ENCODE measurements at places on chromosomes 7 and 10.

- no peak for DNase-seq
Observed at GRCh38 chr10:43944381-43945093, 295.9 kb upstream of the ZNF32 start.

GRCh38 chr10:1166828-1167275, 110.7 kb downstream of the WDR37 start:
- DNase-seq = no peak

DNA sequence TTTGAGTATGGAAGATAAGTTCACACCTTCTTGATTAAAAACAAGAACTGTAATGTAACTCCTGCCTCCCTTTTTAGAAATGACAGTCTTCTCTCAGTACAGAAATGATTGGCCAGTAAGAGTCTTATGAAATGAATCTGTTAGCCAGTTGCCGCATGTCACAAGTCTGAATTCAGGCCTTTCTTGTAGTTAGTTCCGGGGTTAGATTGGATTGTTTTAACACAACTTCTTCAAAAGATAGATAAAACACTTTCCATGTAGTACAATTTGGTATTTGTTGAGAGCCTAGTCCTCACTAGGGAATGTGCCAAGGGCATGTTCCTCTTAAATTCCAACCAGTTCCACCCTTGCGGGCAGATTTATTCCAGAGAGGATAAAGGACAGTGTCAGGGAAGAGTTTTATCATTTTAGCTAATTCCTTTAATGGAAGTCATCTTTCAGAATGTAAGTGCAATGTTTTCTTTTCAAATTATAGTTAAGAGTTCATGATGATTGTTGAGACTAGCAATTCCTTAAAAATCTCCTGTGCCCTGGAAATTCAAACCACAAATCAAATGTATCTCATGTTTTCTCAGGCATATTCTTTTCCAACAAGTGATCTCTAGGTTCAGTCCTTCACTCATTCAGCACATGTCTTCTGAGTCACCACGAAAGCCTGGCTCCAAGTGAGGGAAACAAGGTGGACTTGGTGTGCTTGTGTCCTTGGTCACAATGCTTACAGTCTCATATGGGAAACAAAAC, 4.1 kb downstream of the FHIP2A start:
- no peak for DNase-seq

- no peak for DNase-seq
Observed at GRCh38 chr10:49150426-49150825, 16.6 kb upstream of the FAM170B start.

- no peak for DNase-seq
Observed at GRCh38 chr10:43318976-43319960, 52.2 kb upstream of the FXYD4 start.

- DNase-seq = no peak
Observed at GRCh38 chr10:1057106-1057657, 997 bp downstream of the WDR37 start.

DNA sequence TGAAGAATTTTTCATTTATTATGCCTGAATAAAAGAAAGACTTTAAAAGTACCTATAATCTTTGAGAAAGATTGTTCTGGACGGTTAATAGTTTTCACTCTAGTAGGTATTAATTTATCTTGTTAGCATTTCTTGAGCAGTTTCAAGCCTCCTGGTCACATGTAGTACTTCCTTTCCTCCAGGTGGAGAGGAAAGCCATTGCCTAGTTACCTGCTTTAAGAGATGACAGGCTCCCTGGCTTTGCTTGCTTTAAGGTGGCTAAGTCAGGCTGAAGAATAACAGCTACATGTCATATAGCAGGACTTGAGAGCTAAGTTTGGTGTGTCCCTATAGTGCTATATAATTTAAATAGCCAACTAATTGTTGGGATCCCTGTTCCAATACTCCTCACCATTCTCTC, 160.2 kb downstream of the CDK14 start:
- no peak for DNase-seq

- no peak for DNase-seq
Observed at GRCh38 chr10:70674560-70675495, 2.5 kb downstream of the ADAMTS14 start.

DNA sequence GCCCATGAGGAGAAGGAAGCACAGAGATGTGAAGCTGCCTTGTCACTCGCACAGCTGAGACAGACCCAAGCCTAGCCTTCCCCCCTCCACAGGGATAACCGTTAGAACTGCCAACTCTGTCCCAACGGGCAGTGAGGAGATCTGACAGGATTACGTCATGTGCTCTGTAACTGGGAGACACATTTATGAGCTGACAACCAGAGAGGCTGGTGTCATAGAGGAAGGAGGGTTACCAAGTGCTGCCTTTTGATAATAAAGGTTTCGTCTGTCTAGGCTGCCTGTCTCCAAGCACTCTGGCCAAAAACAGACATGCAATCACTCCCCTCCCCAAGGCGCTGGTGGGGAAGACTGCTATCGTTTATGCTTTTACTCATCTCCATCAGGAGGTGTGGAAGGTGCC, 165.9 kb downstream of the PLXNA4 start:
- DNase-seq = no peak

DNA sequence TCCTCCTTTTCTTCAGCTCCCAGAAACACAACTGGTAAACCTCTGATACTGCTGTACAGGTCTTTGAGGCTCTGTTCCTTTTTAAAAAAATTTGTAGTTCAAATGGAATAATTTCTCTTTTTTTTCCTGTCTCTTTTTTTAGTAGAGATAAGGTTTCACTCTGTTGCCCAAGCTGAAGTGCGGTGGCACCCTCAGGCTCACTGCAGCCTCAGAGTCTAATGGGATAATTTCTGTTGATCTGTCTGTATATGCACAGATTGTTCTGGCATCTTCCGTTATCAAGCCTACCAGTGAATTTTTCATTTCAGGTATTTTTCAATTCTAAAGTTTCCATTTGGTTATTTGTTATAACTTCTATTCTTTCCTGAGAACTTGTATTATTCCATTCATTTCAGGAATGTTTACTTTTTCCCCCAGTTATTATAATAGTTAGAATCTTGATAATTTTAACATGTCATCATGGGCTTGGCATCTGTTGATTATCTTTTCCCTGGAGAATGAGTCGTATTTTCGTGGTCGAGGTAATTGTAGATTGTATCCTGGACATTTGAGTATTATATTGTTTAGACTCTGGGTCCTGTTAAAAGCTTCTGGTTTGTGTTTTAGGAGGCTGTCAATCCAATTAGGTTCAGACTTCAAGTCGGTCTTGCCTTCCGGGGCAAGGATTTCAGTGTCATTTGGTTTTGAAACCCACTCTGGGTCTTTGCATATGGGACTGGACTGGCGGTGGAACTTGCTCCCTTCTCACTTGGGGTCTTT, 24.5 kb downstream of the CRCP start:
- no peak for DNase-seq

DNA sequence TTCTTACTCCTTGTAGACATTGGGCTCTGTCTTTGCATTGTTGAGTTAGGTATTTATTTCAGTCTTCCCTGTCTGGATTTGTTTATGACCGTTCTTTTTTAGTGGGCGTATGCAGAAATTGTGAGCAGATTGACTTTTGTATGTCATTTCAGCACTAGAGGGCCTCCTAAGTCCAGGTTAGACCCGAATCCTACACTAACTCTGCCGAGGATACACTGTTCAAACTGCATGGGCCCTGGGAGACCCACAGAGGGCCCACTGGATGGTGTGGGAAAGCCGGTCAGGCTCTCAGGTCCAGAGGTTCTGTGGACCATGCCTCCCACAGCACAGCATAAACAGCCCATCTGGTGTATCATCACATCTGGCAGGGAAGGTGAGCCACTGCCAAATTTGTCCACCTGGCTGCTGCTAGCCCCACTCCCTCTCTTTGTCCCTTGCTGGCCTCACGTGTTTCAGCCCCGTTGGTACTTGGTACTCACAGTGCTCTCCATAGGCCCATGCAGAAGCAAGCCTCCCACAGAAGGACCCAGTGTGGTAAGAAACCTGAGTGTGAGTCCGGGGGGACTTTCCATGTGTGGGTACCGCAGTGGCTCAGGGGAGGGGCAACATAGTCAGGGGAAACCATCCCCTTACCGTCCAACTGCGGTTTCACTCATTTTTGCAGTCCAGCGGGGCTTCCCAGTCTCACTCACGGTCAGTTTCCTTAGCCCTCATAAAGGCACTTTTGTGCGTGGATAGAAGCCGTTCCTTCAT, 112.8 kb downstream of the APBB1IP start:
- no peak for DNase-seq

DNA sequence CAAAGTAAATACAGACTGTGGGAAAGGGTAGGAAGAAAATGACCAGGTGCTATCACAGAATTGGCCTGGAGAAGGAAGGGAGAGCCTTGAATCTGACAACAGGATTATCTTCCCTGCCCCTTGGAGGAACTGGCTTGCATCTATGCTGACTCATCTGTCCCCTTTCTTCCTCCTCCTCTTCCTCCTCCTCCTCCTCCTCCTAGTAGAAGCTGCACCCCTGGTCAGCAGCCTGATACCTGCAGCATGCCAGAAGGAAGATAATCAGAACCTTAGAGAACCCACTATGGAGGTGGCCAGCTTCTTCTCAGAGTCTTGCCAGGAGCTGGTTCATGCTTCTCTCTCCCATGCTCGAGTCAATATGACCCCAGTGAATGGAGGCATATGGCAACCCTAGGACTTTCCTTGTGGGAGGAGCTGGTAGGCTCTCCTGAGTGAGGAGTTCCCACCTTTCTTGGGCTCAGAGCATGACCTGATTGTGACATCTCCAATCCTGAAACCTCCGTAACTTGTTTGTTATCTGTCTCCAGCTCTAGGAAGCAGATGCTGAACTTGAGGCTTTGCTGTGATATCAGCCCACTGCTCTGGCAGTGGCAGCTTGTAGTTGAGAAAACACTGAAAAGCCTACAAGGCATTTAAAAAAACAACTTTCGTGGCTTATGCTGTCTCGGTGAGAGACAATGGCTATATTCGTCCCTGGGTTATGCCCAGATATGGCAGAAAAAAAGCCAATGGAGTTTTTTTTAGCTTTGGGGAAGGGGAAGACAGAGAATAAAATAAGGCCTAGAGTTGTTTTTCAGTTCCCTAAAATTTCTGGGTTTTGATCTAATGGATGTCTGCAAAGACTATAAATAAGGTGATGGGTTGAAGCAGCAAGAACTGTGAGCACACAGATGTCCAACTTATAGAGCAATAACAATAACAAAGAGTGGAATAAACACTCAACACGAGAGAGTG, 60.6 kb downstream of the CDHR3 start:
- no peak for DNase-seq

DNA sequence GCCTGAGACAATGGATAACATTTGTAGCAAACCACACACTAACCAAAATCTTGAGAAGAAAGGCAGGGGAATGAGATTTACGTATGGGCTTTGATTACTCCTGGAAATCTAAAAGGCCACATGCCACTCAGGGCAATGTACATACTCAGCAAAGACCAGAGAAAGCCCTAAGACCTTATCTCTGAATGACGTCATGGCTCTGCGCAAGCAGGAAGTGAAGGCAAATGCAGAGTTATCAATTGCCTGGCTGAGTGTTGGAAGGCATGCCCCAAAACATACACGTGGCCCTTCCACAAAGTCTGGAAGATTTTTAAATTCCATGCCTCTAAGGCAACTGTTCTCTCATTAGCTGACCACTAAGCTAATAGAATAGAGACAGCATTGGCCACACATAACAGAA, 90.9 kb upstream of the NRBF2 start:
- no peak for DNase-seq

DNA sequence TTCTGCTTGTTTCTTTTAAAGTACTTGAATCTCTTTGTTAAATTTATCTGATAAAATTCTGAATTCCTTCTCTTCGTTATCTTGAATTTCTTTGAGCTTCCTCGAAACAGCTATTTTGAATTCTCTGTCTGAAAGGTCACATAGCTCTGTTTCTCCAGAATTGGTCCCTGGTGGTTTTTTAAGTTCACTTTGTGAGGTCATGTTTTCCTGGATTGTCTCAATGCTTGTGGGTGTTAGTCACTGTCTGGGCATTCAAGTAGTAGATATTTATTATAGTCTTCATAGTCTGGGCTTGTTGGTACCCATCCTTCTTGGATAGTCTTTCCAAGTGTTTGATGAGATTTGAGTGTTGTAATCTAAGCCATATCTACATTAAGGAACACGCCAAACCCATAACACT, 1060.6 kb downstream of the LRMDA start:
- DNase-seq = no peak

- no peak for DNase-seq
Observed at GRCh38 chr10:118330295-118331076, 11.6 kb downstream of the FAM204A start.

- no peak for DNase-seq
Observed at GRCh38 chr10:132054564-132054963, 11.2 kb upstream of the JAKMIP3 start.
